Liver (tissue), 10 donors: ENCODE measurements at places on chromosomes 2 and 18. TPM values are rescaled to one million over a fixed set of nuclear protein-coding genes. Genes with fewer than 3 reads are reported as not detected.

DNA sequence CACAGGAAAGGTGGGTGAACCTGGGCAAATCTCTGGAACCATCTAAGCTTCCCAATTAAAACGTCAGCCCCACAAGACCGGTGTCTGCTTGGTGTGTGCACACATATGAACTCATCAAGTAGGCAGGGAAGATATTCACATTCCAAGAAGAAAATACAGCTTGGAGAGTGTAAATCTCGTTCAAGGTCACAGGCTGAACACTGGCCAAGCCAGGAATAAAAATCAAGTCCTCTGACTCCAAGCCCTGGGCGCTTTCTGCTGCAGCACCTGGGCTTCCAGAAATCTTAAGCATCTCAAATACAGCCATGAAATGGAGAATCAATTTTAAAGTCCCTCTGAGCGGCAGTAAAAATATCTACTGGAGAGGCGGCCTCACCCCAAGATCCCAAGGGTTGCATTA, 150.9 kb downstream of the TWIST2 start:
- no peak for DNase-seq

The CARF gene
- total RNA-seq, result 4.3 TPM

DNA sequence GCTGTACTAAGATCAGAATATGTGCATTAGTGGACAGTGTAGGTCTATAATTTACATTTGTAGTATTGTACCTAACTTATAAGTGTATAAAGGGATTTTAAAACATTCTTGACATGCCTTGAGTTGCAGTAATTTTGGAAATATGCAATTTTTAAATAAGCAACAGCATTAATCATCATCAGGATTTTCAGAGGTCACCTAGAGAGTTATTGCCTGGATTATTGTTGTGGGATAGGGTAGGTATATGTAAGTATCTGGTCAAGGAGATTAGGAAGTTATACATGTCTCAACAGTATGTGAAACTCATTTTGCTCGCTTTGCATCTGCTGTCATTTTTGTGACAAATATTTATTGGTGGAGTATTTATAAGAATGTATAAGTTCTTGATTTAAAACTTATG, 184.2 kb downstream of the WDR7 start:
- no peak for DNase-seq

The ANTXR1 gene
- total RNA-seq, result 3.6 TPM

DNA sequence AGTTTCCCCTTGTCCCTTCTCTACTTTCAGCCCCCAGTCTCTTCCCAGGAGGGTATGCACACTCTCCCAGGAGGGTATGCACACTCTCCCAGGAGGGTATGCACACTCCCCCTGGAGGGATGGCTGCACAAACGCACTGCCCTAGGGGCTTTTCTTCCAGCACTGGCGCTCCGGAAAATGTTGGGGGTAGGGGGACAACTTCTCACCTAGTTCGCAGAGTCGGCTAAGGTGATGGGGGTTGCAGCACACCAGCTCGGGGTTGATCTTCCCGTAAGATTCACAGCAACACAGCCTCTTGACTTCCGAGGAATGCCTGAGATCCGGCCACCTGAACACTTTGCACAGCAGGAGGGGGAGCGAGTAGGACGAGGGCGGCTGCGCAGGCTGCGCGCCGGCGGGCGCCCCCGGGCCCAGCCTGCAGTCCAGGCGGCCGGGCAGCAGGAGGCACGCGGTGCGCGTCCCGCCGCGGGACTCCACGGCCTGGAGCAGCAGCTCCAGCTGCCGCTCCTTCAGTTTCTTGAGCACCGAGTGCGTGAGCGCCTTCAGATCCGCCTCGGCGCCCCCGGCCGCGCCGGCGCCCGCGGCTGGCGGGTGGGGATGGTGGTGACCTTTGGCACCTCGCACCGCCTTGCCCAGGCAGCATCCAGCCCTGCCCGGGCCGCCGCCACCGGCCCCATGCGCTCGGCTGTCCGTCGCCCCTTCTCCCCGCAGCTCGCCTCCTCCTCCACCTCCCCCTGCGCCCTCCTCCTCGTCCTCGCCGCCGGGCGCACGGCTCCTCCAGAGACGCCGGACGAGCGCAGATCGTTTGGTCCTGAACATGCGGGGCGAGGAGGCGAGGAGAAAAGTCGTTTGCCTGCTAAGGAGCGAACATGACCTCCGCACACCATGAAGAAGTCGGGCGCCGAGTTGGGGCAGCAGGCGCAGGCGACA, 894 bp downstream of the SMAD7 start:
- DNase-seq, result no peak

DNA sequence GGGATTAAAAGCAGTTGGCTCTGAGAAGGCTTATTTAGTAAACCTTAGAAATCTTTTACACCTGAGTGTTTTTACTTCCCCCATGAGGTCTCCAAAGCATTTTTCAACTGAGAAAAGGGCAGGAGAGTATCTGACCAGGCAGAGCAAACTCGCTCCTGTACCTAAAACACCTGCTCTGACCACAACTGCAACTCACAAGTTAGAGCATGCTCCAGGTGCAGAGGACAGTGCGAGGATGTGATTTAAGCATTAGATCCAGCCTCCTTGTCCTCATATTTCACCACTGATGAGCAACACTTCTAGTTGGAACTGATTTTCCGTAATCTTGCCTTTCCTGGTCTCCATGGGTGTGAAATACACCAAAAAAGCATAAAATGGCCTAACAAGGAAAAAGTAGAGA, 34.5 kb upstream of the TBC1D8 start:
- DNase-seq, result no peak

The CCDC178 gene
- not detected for total RNA-seq

GRCh38 chr18:57635003-57635822, 13.6 kb upstream of the NARS1 start:
- no peak for DNase-seq

- no peak for DNase-seq
These were observed 86.2 kb downstream of the CRIM1 start for GRCh38 chr2:36441816-36442215.

- DNase-seq, result no peak
These were observed 29.8 kb upstream of the MYO3B start for GRCh38 chr2:170148161-170148560.

DNA sequence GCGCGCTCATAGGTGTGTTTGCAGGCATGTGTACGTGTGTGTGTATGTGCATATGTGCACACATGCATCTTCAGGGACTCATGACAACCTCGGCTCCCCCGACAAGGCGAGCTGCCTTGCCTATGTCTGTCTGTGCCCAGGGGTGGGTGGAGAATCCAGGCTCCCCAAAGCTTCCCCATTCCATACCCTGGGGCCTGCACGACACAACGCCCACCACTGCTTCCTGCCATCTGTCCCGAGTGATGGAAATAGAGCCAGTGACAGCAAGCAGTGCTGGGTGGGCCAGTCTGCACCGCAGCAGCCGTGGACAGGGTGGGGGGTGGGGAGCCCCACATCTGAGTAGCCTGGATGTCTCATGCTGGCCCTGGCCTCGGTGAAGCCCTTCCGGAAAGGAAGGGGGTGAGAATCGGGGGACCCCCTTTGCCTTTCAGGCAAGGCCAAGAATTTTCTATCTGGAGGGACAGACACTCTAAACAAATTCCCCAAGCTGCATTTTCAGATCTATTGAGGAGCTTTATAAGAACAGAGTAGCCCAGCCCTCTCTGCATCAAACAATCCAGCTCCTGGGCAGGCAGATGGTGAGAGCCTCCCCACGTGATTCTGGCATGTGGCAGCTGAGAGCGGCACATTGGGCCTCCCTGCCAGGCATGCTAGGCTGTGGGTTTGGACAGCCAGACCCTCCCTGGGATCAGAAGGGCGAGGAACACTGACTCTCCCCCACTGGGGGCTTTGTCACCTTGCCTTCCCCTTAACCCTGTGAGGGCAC, 4.9 kb downstream of the KCNIP3 start:
- DNase-seq, result no peak

- DNase-seq, result no peak
These were observed 106.3 kb downstream of the GYPC start for GRCh38 chr2:126761981-126762878.

The PTPRM gene
- 23.0 TPM for total RNA-seq

GRCh38 chr18:76406791-76407190, 88.3 kb downstream of the ZNF516 start:
- no peak for DNase-seq

- no peak for DNase-seq
These were observed 318.3 kb downstream of the EIPR1 start for GRCh38 chr2:3059141-3059925.

The RIT2 gene
- not detected for total RNA-seq

- no peak for DNase-seq
These were observed 208.4 kb downstream of the CDH20 start for GRCh38 chr18:61541673-61542072.

The SCLY gene
- 23.5 TPM for total RNA-seq

- DNase-seq, result no peak
These were observed 24.9 kb upstream of the RAB10 start for GRCh38 chr2:26008851-26009566.

- no peak for DNase-seq
These were observed 49.2 kb downstream of the CXCR4 start for GRCh38 chr2:136068581-136069227.

The DYSF gene
- total RNA-seq, result 15.1 TPM

The TOGARAM2 gene
- total RNA-seq, result 0.19 TPM

The ZNF407 gene
- 10.3 TPM for total RNA-seq

The POTEJ gene
- not detected for total RNA-seq

The NOTO gene
- not detected for total RNA-seq

The CHST10 gene
- 5.2 TPM for total RNA-seq

DNA sequence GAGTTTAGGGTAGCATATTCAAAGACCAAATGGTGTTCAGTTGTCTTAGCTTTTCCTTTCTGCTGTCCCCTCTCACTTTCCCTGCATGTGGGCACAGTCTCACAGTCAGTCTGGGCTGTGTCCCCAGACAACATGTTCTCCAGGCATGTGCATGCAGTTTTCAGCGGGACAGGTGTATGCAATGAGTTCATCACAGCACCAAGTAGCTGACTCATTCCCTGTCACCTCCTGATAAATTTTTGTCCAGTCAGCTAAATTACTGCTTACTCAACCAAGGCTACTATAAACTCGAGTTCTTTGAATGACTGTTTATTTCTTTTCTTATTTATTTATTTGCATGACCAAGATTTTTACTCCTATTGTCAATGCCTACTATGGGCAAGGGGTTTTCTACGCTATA, 148.8 kb upstream of the CDH19 start:
- DNase-seq, result no peak

DNA sequence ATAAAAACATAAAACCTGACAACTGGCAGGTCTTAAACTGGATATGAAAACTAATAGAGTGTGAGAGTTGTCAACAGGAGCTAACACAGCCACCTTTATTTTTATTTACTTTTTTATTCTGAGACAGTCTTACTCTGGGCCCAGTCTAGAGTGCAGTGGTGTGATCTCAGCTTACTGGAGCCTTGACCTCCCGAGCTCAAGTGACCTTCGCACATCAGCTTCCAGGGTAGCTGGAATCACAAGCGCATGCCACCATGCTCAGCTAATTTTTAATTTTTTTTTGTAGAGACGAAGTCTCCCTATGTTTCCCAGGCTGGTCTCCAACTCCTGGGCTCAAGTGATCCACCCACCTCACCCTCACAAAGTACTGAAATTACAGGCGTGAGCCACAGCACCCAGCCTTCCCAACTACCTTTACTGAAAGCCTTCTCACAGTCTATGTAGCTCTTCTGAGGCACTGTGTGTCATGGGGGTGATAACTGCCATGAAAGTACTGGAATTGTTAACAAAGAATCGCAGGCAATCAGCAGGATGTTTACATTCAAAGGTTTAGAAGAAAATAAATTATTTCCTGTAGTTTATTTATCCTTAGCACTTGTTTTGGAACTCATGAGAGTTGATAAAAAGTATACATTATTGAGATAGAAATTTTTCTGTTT, 24.3 kb downstream of the GDF7 start:
- DNase-seq, result no peak

The HOXD10 gene
- total RNA-seq, result not detected

DNA sequence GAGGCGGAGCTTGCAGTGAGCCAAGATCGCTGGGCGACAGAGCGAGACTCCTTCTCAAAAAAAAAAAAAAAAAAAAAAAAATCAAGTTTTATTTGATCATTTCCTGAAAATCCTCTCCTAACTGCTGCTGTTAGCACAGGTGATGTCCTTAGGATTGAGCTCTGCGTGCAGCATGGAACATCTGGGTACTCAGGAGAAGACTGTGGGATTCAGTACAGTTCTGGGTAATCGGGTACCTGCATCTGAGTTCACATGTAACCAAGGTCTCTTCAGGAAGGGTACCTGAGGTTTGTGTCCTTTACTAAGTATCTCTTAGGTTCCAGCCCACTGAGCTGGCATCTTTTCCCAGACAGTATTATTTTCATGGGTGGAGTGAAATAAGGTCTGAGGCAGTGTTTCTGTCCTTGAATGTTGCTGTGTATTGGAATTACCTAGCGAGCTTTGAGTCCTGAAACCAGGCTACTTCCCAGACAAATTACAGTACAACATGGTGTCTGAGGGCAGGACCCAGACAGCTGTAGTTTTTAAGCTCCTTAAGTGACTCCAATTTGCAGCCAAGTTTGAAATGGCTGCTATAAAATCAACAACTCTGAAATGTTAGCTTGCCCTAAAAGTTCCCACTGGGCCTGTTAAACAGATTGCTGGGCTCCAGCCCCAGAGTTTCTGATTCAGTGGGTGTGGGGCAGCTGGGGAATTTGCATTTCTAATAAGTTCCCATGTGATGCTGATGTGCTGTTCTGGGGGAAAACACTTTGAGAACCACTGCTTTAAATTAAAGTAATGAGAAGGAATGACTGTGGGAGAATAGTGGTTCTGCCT, 120.5 kb downstream of the PMAIP1 start:
- no peak for DNase-seq

DNA sequence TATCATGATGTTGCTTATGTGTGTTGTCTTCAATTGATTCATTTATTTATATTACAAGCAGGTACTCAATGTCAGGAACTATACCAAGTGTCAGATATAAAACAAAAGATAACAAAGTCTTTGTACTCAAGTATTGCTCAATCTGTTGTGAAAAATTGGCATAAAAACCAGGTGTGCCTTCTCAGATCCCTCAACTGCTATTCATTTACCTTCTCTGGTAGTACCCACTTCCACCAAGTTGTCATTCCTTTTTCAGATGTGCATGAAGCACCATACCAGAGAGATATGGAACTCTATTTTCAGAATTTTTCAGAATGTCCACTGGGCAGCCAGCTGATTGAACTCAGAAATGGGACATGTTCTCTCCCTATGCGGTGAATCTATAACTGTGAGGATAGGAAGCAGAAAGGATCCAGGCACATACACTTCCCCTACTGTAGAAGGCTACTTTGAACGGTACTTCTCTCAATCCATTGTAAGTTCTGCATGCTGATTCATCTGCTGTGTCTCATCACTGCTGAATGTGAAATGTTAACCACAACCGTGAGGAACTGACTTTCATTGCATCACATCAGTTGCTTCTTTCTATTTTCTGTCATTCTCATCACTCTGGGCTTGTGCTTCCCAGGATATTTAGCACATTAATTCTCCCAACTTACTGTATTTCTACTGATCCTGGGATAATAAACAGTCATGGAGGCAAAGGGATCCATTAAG, 1621.3 kb downstream of the SUCLG1 start:
- DNase-seq, result no peak

DNA sequence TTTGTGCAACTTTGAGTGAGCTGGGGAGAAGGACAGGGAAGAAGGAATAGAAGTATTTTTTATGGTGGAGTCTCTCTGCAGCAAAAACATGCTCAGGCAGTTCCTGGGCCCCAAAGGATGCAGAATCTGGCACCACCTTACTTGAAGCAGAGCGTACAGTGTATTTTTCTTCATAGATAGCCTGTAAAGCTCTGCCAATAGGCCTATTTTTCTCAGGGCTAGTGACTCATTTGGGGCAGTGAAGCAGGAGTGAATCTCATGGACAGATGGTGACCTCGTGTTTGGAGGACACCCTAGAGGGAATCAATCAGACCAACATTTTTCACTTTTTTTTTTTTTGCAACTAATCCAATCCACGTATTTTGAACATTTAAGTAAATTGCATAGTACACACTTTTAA, 268.1 kb upstream of the CXCR4 start:
- DNase-seq, result no peak

The VAMP5 gene
- 9.7 TPM for total RNA-seq
